ENCODE measurements at places on chromosomes 12 and 14.

DNA sequence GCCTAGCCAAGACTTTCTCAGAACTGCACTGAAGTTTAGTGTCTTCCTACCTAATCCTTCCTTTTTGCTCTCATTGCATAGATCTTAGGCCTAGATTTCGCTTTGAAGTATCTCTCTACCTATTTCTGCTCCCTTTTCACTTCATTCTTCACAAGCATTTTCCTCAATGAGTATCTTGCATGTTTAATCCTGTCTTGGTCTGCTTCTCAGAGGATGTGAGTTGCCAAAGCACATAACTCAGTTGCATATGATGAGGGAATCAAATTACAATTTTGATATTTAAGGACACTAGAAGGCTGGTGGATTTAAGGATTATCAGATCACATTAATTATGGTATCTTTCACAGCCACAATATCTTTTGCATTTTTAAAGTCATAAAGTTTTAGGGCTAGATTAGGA lies 195.5 kb upstream of the DAAM1 start:
- no peak for DNase-seq

DNA sequence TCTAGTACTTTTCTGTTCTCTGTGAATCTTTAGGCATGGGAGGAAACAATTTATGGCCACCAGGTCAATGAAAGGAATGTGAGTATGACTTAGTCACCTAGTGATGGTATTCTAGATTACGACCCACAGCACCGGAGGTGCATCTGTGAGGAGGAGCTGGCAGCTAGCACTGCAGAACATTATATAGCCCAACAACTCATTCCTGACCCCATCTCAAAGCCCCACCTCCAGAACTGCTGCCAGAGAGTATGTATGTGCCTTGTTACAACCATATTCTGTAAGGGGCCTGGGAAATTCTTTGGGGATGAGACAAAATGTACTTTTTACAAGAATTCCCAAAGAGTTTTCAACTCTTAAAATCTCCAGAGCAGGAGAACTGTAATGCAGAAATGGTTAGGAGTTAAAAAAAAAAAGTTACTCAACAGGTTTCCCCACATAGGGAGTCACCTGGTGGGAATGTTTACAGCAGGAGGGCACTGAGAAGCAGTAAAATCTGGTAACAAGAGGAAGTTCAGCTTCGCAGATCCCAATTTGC lies 34.9 kb upstream of the CERS5 start:
- DNase-seq: no peak

DNA sequence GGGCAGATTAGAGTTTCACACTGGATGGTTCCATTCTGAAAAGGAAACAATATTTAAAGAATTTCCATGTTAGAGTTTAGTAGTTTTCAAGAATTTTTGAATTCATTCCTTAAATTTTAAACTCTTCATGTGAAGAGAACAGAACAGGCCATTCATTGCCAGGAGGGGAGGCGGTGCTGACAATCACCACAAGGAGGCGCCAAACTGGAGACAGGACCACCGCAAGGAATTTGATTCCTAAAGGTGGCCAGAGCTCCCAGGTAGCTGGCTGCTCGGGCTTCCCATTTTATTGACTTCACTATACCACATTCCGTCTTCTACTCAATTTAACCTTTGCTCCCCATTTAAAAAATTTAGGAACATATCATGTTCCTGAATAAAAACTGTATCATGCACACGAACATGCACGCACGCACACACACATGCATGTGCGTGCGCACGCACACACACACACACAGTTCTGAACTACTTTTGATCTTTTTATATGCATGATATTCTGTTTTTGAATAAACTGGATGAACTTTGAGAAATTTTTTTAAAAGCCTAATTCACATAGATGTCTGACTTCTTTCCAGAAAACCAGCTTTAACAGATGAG lies 101.2 kb downstream of the NELL2 start:
- peak; percentile 33 for DNase-seq

- peak; percentile 6 for DNase-seq
Measured at GRCh38 chr12:132955094-132956010, 754 bp downstream of the ZNF605 start.

DNA sequence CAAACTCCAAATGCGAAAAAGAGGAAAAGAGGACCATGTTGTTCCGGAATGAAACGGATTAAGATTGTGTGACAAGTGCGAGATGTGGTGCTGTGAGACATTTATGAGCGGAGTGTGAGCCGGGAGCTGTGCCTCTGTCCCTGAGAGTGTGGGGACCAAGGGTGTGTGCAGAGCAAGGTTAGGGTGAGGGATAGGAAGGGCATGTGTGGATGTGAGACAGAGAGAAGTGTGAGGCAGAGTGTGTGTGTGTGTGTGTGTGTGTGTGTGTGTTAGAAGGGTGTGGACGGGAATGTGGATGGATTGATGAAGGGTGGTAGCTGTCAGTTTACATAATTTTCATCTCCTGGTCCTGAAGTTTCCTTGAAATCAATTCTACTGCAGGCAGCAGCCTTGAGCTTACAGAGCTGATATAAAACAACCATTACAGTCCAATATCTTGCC lies 4.3 kb upstream of the OTX2 start:
- no peak for DNase-seq

DNA sequence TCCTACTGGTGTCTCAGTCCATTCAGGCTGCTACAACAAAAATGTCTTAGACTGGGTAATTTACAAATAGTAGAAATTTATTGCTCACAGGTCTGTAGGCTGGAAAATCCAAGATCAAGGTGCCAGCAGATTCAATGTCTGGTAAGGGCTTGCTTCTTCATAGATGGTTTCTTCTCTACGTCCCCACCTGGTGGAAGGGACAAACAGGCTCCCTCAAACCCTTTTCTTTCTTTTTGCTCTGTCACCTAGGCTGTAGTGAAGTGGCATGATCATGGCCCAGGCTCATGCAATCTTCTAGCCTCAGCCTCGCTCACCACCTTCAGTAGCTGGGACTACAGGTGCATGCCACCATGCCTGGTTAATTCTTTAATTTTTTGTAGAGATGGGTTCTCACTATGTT lies 106.8 kb upstream of the RPH3A start:
- DNase-seq: peak; percentile 2

- no peak for DNase-seq
Measured at GRCh38 chr12:34601689-34602088, 579.4 kb downstream of the ALG10 start.
